SK-N-SH treated with all-trans-retinoic acid at 6 μM for 48 hours (cell line): ENCODE measurements at places on chromosomes 5 and 9.

GRCh38 chr5:142844866-142845265, 74.7 kb downstream of the ARHGAP26 start:
- no peak for ATAC-seq

DNA sequence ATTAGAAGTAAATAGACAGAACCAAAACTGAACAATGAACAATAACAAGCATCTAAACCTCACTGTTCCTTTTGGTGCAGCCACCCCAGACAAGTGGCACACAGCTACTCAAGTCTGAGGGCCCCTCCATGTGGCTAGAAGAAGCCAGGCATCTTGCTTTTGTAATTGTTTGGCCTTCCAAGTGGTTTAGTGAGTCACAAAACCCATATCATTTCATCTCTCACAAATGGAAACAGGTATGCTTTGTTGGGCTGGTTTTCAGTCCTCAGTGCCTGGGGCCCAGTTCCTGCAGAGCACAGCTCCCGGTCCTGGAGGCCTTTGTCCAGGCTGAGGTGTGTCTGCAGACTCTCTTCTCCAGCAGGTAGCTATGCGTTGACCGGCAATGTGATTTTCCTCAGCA, 16.7 kb downstream of the PRLR start:
- ATAC-seq = no peak

DNA sequence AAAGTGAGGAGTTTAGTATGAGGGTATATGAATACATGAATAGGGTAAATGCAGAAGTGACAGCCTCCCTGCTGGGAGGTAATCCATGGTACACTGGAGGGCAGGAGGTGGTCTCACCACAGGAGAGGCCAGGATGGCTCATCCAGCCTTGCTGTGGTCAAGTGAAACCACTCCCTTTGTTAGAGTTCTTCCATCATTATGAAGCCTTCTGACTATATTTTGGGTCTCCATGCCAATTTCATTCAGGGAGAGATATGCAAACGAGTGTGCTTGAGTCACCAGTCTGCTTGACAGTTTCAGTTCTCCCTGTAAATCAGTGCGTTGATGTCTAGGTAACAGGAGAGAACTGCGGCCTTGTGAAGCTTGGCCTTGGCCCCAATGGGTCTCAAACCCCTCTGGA, 16.4 kb downstream of the PPP3R2 start:
- ATAC-seq = no peak

- ATAC-seq = no peak
Observed at GRCh38 chr5:112822456-112822855, 38.6 kb upstream of the SRP19 start.

GRCh38 chr5:1208743-1209488, 7.5 kb downstream of the SLC6A19 start:
- peak; percentile 84 for ATAC-seq

DNA sequence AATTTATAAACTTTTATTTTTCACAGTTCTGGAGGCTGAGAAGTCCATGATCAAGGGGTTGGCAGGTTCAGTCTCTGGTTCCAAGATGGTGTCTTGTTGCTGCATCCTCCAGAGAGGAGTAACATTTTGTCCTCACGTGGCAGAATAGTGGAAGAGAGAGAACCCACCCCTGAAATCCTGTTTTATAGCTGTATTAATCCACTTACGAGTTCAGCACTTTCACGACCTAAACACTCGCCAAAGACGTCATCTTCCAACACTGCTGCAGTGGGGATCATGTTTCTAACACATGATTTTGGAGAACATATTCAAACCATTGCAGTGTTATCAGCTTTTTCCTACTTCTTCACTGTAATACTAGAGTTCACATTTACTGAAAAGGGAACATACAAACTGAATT, 233.0 kb upstream of the ATP10B start:
- no peak for ATAC-seq

GRCh38 chr5:388266-389196, 54.4 kb upstream of the EXOC3 start:
- no peak for ATAC-seq

- ATAC-seq = no peak
Observed at GRCh38 chr9:112380825-112381221, 915 bp downstream of the HSDL2 start.
